ENCODE measurements at places on chromosomes 3 and 15.

DNA sequence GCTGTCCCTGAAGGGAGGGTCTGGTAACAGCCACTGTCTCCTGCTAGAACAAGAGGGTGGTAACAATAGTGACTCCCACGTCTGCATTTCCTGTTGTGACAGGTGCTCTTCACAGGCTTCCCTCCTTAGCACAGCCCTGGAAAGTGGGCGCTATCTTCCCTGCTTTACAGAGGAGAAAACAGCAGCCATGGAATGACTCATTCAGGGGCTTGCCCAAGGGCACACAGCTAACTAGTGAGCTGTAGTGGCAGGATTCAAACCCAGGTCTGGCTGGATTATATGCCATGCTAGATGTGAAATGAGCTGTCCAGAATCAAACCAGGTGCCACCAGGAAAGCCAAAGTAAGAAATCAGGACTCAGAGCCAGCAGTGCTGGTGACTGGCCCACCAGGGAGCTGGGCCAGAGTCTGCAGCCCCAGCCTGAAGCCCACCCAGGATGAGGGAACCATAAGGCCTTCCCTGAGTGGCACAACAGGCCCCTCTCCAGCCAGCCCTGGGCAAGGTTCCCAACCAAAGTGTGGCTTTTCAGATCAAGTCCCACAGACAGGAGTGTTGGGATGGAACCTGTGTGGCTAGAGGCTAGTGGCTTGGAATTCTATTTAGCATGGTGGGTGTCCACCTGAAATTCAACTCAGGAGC lies 102.4 kb downstream of the ETFA start:
- no peak for DNase-seq

GRCh38 chr3:110180733-110181132 lies 843.4 kb upstream of the DPPA4 start:
- no peak for DNase-seq

DNA sequence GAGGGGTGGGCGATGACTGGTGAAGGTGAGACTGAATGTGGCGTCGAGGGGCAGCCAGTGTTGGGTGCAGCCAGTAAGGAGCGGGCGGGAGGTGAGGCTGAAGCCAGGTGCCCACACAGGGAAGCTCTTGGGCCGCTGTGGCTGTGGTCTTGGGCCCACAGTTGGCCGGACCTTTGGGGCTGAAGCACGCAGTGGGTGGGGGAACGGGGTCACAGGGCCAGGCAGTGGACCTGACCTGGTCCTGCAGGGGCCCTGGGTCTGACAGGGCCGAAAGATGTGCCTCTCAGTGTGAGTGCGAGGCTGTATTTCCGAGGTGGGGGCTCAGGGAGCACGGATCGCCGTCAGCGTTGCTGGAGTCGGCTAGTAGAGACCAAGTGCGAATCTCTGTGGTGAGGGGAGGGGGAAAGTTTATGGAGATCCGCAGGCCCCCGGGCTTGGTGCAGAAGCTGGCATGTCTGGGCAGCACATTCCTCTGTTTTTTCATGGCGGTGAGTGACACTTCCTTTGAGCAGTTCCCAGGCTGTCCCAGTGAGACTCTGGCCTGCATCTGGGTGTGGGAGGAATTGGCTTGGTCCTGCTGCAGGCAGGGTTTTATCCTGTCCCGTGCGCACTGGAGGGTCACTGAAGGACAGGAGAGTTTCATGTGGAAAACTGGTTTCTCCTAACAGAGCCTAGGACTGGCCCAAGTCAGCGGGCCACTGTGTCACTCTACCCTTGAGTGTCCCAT lies 100.8 kb downstream of the TMEM266 start:
- DNase-seq, result no peak

- DNase-seq, result no peak
These were observed 421.1 kb downstream of the PLOD2 start for GRCh38 chr3:145739926-145740325.

DNA sequence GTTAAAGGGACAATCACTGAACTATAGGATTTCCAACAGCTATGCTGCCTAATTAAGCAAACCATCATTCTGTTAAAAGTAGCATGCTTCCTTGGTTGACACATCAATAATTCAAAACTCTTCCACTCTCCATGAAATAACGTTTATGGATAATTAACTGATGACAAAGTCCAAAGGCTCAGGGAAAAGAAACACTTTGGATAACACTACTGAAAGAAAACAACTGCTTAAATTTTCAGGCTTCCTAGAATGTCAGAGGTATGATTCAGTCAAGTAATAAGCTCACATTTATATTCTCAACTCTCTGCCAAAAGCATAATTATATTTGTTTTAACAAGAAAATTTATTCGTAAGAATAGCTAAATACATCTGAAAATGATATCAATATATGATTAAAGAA lies 49.6 kb downstream of the WDR72 start:
- DNase-seq, result no peak

DNA sequence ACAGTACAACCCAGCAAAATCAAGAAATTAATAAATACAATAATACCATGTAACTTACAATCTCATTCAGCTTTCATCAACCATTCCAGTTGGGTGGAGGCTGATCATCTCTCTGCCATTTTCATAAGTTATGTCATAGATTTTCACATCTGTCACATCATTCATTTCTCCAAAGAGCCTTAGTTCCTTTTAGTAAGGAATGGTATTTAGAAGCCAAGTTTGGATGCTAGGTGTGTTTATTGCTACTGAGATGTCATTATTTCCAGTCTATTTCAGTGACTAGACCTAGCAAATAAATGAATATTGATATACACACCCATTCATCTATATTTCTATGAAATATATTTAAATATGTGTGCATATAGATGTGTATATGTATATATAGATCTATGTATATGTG lies 2.7 kb upstream of the UBL7 start:
- no peak for DNase-seq

GRCh38 chr3:78143000-78143399 lies 1103.1 kb downstream of the ROBO2 start:
- DNase-seq, result no peak

All from NCI-H1105 (cell line).